ENCODE measurements at places on chromosomes 7 and 10.

GRCh38 chr10:6498771-6499170 lies 81.3 kb downstream of the PRKCQ start:
- DNase-seq, result no peak

DNA sequence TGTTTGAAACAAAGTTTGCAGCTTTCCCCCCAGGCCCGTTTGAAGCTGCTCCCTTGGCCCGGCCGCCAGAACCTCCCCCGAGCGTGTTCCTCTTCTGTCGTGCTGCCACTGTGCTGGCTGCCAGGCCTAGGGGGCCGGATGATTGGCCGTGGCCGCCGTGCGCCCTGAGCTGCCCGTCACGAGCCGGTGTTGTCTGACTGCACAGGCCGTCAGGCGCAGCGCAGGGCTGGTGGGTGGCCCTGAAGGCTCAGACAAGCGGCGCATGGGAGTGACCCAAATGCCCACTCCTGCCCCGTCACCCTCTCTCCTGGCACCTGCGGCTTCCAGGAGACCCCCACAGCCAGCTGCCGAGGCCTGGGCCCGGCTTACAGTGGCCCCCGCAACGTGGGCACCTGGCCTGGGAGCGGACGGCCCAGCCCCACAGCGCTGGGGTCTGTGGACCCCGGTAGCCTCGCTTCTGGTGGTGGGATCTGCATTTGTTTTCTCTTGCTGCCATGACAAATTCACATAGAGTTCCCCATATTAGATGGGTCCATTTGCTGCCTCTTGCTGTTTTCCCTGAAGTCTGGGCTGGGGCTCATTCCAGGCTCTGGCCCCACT lies 13.1 kb downstream of the JAKMIP3 start:
- no peak for DNase-seq

- DNase-seq, result no peak
Observed at GRCh38 chr7:89837515-89837914, 316.8 kb upstream of the STEAP1 start.

GRCh38 chr7:82286096-82286797 lies 157.3 kb downstream of the CACNA2D1 start:
- no peak for DNase-seq

- DNase-seq, result no peak
Observed at GRCh38 chr10:116103668-116104067, 169.3 kb downstream of the GFRA1 start.

GRCh38 chr10:51911723-51912122 lies 212.3 kb upstream of the CSTF2T start:
- DNase-seq, result no peak

DNA sequence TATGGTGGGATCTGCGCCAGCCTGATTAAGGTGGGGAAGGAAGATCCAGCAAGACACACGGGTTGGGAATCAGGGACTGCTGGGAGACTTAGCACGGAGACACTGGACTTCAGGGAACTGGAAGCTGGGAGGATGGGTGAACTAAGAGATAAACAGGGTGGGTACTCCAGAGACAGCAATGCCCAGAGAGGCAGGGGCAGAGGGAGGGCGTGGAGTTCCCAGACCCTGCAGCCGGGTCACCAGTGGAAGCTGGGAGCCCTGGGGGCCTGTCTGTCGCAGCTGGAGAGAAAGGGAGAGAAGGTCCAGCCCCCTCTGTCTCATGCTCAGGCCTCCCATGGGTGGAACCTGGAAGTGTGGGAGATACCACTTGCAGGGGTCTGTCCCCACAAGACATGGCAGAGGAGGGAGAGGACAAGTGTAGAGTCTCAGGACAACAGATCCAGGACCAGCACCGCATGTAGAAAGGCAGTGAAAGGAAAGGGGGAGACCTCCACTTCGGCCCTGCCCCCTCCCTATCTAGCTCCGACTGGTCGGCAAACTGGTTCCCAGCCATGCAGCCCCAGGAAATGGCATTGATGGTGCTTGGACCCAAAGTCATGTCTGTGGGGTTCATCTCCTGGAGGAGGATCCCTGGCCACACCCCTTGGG lies 44.4 kb downstream of the AOC1 start:
- DNase-seq, result no peak

DNA sequence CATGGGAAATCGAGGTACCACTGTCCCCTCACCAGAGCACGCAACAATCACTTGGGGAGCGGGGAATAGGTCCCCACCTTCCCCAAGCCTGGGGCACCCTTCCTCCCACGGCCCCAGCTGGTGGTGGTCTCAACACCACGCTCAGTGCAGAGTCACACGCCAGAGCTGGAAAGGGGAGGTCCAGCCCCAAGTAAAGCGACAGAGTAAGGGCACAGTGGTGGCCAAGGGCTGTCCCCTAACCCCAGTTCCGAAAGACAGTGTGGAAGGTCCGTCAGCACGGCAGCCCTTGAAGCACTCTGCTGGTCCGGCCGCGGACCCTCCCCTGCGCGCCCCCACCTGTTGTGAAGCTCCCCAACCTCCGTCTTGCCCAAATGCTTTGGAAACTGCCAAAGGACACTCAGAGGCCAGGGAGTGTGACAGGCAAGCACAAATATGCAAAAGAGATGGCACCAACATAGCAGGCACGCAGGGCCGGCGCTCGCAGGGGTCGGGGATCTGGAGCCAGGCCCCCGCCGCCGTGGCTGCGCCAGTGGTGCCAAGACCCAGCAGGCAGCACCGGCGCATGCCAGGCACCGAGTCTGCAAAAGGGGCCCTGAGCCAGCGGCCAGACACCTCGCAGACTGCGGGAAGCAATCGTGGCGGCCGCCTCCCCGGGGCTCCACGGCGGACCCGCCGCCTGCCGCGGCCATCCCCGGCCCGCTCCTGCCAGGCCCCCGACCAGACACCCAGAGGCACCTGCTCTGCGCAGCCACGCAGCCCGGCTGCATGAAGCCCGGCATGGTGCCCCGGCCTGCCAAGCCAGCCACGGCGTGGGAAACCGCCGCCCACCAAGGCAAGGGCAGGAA lies 51.6 kb upstream of the SRRM3 start:
- no peak for DNase-seq

- no peak for DNase-seq
Observed at GRCh38 chr7:95901006-95901405, 128.7 kb downstream of the DYNC1I1 start.

DNA sequence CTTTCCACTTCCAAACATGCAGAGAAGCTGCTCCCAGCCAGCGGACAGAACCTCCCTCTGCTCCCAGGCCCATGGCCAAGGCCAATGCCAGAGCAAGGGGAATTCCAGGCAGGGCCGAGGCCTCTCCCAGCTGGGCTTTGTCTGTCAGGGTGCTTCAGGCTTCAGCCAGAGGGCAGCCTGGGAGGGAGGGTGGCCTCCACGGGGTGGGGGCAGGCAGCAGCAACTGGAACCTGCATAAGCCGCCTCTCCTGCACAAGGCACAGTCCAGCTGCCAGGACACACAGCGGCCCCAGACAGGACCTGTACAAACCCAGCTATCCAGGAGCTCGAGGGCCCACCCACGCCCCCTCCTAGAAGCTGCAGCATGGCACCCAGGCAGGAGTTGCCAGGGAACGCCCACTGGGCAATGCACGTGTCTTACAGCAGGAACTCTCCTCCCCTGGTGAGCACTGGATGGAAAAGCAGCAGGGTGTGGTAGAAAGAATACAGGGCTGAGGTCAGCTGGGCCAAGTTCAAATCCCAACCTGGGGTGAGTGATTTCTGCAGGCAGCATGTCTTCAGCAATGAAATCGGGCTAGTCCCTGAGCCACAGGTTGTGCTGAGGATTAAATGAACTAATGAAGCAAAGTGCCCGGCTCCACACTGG lies 7.6 kb downstream of the FAM53B start:
- DNase-seq, result no peak

GRCh38 chr10:124353896-124354295 lies 64.8 kb downstream of the OAT start:
- DNase-seq, result no peak

DNA sequence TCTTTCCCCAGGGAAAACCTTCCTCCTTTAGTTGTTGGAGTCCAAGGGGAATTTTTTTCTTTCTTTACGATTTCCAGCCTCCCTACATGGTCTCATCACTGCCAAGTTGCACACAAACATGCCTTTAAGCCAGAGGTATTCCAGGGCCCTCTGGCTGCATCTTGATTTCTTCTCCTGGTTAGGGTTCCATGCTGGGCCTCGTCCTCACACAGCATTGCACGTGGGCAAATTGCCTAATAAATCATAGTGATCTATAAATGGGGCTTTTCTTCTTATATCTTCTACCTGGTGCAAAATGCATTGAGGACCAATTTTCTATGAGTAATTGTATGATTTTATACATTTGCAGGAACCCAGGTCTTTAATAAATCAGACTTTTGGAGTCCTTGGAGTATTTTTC lies 284.2 kb downstream of the C7orf25 start:
- no peak for DNase-seq

- DNase-seq, result no peak
Observed at GRCh38 chr7:72441791-72442190, 29.7 kb upstream of the CALN1 start.

DNA sequence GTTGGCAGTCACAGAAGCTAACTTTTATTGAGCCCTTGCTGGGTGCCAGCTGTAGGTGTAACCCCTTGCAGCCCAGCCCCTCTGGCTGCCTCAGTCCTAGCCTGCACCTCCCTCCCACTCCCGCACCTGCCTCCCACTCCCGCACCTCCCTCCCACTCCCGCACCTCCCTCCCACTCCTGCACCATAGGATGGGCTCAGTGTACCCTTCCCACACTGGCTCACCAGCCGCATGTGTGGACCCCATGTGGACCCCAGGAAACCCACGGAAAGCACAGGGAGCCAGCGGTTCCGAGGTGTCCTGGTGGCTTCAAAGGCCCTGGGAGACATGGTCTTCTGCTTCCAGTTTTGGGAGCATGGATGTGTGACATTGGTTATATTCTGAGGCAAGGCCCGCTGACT lies 132.9 kb downstream of the EBF3 start:
- DNase-seq, result no peak
